ENCODE measurements at places on chromosomes 5 and 9. TPM values are rescaled to one million over a fixed set of nuclear protein-coding genes. Genes with fewer than 3 reads are reported as not detected.

The MZB1 gene
- total RNA-seq: not detected

The RPS23 gene
- total RNA-seq: 2,334 TPM

The HAVCR1 gene
- not detected for total RNA-seq

The FGF1 gene
- total RNA-seq: 2.0 TPM

The LRRC19 gene
- total RNA-seq: not detected

The NUDT12 gene
- 5.9 TPM for total RNA-seq

The UBE2QL1 gene
- 2.5 TPM for total RNA-seq

The POU5F2 gene
- total RNA-seq: 3.2 TPM

The RBM18 gene
- 11.3 TPM for total RNA-seq

The NELFB gene
- 44.0 TPM for total RNA-seq

The ANKRD18A gene
- total RNA-seq: 1.5 TPM

The ARHGEF39 gene
- 1.2 TPM for total RNA-seq

The RNF180 gene
- total RNA-seq: 14.0 TPM

The GKAP1 gene
- 4.4 TPM for total RNA-seq

The SOHLH1 gene
- not detected for total RNA-seq

The PRDM9 gene
- total RNA-seq: not detected

The PCDHAC1 gene
- 0.49 TPM for total RNA-seq

The ARL15 gene
- 74.4 TPM for total RNA-seq

The RASGEF1C gene
- 2.5 TPM for total RNA-seq

The MLANA gene
- not detected for total RNA-seq
